Renal cortical epithelial cell (primary cell): ENCODE measurements at places on chromosomes 11 and 22. TPM values are rescaled to one million over a fixed set of nuclear protein-coding genes. Genes with fewer than 3 reads are reported as not detected.
A peak's percentile ranks its signal among the peaks of the same experiment; 100 is the strongest.

The MYO7A gene
- total RNA-seq = 0.35 and 1.2 TPM in 2 replicates

The TRIM66 gene
- 4.7 and 7.5 TPM in 2 replicates for total RNA-seq

The MS4A14 gene
- total RNA-seq = not detected in 2 replicates

The TBX10 gene
- not detected in 2 replicates for total RNA-seq

The MS4A12 gene
- total RNA-seq = not detected in 2 replicates

The APOL3 gene
- 4.0 and 10.4 TPM in 2 replicates for total RNA-seq

The CD248 gene
- total RNA-seq = under 0.01 TPM in 1 of 2 replicates, not detected in the other

DNA sequence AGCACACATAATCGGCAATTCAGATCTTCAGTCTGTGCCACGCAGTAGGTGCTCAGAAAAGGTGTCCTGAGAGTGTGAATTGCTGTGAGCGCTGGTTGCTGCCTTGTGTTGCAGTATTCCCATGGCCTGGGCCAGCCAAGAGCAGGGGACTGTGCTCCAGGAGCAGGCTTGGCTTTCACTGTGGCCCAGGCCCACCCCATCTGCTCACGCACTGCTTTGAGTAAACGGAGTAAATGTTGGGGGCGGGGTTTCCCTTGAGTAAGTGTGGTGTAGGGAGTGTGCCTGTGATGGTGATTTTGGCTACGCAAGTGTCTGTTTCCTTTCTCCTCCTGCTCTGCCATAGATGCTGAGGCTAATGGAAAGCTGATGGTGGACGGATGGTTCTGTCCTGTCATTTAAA, 2.3 kb downstream of the CTTN start:
- no peak for DNase-seq

GRCh38 chr11:113505541-113506375, 30.6 kb upstream of the DRD2 start:
- DNase-seq = peak; percentile 48

DNA sequence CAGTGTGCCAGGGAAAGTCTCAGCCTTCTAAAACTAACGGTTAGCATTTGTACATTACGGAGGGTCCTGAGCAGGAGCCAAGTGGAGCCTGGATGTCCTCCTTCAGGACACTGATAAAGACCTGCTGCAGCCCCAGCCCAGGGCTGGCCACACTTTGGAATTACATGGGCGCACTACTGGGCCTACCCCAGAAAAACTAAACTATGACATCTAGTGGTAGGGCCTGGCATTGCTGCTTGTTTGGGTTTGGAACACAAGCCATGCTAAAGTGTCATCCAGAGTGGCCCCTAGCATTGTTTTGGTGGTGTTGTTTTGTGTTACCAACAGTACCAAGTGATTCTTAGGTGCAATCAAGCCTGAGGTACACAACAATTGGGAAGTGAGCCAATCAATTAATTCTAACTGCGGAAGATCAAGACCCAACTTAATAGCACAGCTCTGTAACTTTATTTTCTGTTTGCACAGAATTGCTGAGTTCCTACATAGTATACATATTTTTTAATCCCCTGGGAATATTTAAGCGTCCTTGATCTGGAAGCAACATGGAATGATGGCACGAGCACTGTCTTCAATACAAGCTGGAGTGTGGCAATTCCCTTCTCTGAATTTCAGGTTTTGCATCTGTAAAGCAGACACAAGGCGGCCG, 340.7 kb downstream of the LARGE1 start:
- DNase-seq = peak; percentile 56

DNA sequence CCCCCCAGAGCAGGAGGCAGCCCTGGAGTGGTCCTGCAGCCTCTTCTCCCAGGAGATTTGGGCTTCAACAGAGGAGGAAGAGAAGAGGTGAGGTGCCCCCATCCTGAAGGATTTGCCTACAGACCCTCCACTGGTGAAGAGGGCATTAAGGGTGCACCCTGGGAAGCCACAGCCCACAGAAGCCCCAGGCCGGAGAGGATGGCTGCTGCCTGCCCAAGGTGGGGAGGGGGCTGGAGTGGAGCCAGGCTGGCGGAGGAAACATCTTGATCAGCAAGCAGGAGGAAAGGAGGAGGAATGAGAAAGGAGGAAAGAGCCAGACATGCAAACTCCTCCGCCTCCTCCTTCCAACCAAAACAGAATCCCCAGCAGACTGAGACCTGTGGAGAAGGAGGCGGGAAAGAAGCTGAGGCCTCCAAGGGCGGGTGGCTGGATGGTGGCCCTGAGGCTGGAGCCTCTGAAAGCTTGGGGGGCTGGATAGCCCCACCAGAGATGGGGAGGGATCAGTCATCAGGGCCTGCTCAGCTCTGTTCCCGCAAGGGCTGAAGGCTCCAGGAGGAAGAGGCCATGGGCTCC, 31.3 kb downstream of the ARRB1 start:
- no peak for DNase-seq

DNA sequence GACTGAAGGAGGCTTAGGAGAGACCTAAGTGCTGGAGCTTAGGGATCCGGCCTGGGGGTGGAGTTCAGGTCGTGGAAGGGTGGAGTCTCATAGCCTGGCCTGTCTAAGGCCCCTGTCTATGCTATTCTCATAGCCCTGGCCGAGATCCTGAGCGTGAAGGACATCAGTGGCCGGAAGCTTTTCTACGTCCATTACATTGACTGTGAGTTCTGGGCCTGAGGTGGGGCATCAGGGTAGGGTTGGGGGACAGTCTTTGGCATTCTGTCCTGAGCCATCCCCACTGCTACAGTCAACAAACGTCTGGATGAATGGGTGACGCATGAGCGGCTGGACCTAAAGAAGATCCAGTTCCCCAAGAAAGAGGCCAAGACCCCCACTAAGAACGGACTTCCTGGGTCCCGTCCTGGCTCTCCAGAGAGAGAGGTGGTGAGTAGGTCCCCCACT, 603 bp downstream of the KAT5 start:
- no peak for DNase-seq

DNA sequence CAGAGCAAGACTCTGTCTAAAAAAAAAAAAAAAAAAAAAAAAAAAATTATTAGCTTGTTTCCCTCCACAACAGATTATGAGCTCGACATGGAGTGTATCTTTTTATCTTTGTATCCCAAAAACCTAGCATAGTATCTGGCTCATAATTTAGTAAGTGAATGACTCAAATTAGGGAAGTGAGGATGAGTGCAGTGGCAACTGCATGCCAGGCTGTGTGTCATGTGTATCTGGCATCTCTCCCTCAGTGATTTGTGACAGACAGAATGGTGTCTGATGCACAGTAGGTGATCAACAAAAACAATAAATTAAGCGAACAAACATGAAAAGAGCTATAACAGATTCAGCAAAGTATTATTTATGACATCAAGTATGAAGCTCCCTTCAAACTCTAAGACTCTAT, 7.2 kb downstream of the STK33 start:
- DNase-seq = no peak

DNA sequence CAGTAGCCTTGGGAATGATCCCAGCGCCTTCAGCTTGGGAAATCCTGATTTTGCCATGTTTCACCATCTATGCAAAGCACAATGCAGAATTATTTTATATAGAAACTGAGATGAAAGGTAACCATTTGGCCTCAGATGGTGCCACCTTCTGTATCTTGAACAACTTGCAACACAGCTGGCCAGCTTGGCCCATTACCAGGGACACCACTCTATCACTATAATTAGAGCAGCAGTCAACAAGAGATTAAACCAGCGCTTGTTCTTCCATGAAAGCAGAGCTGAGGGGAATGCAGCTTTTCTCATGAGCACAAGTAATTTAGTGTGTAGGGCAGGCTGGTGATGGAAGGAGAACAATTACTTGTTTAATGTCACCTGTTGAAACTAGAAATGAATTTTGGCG, 6.7 kb upstream of the ZDHHC13 start:
- DNase-seq = no peak
